Activated CD4-positive, alpha-beta memory T cell treated with anti-CD3 and anti-CD28 coated beads for 36 hours (primary cell): ENCODE measurements at places on chromosomes 2 and 18. TPM values are rescaled to one million over a fixed set of nuclear protein-coding genes. Genes with fewer than 3 reads are reported as not detected.
A peak's percentile ranks its signal among the peaks of the same experiment; 100 is the strongest.

DNA sequence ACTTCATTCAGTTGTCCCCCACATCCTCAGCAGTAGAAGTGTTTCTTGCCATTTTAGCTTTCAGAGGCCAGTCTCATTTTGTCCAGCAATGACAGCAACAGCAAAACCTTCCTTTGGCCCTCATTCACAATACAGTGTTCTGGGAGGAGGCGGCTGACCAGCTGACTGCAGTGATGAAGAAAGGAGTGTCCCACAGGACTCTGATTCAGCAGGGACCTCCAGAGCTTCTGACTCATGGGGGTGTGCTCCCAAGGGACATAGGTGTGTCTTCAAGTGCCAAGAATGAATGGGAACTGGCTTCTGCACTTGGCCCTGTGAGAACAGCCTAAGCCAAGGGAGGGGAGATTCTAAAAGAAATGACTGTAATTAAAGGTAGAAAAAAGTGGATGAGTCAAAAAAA, 147.0 kb upstream of the PELI1 start:
- H3K27ac ChIP-seq, result no peak overlapping the region
- peaks cover 16% of the 10 kb centered on the region for H3K4me1 ChIP-seq
- H3K4me3 ChIP-seq, result no peak overlapping the region
- H3K36me3 ChIP-seq, result no peaks in the 10 kb centered on the region
- no peak for DNase-seq

GRCh38 chr18:6591491-6591890, 138.0 kb upstream of the ARHGAP28 start:
- DNase-seq, result no peak
- H3K27me3 ChIP-seq, result no peaks in the 10 kb centered on the region
- H3K4me3 ChIP-seq, result no peak overlapping the region
- no peaks in the 10 kb centered on the region for H3K4me1 ChIP-seq
- H3K36me3 ChIP-seq, result no peaks in the 10 kb centered on the region
- H3K27ac ChIP-seq, result no peak overlapping the region

- H3K4me3 ChIP-seq, result no peak overlapping the region
- H3K4me1 ChIP-seq, result no peaks in the 10 kb centered on the region
- peaks cover 4% of the 10 kb centered on the region for H3K27me3 ChIP-seq
- H3K27ac ChIP-seq, result no peak overlapping the region
- no peak for DNase-seq
Measured at GRCh38 chr18:51287818-51288508, 90.5 kb upstream of the MEX3C start.

DNA sequence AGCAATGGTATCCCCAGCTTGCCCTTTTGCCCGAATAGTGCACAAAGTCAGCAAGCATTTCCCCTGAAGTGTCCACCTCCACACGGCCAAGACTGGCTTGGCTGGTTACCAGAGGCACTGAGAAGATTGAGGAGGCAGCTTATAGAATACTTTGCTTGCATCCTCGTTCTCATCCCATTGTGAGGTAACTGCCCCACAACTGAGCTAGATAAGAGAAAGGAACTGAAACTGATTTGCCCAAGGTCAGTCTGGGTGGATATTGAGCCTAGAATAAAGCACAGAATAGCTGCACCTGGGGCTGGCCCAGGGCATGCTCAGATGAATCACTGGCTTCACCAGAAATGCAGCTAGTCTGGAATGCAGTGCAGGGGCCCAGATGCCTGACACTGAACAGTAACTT, 32.7 kb upstream of the MAP4K3 start:
- no peaks in the 10 kb centered on the region for H3K36me3 ChIP-seq
- peaks cover 31% of the 10 kb centered on the region for H3K4me1 ChIP-seq
- H3K27me3 ChIP-seq, result no peaks in the 10 kb centered on the region
- peak; percentile 36 for DNase-seq
- H3K27ac ChIP-seq, result no peak overlapping the region

MREG gene
- 10.2 TPM for total RNA-seq

TMEFF2 gene
- not detected for total RNA-seq

HOXD11 gene
- not detected for total RNA-seq

UBE2F gene
- 50.7 TPM for total RNA-seq
